ENCODE measurements at places on chromosomes 2 and 18. TPM values are rescaled to one million over a fixed set of nuclear protein-coding genes. Genes with fewer than 3 reads are reported as not detected.

Gene CPS1
- total RNA-seq, result 1.3 TPM

Gene ASIC4
- total RNA-seq, result not detected

Gene VIL1
- not detected for total RNA-seq

Gene CD28
- 25.6 TPM for total RNA-seq

GRCh38 chr2:176157499-176158185 lies 535 bp downstream of the HOXD3 start:
- peak overlapping the region; percentile 16 for H3K27ac ChIP-seq
- peaks cover 8% of the 10 kb centered on the region for H3K36me3 ChIP-seq
- H3K4me1 ChIP-seq, result peaks cover 11% of the 10 kb centered on the region

GRCh38 chr2:159317392-159318088 lies 31.0 kb upstream of the WDSUB1 start:
- DNase-seq, result no peak
- no peaks in the 10 kb centered on the region for H3K36me3 ChIP-seq
- no peaks in the 10 kb centered on the region for H3K27me3 ChIP-seq
- no peak overlapping the region for H3K27ac ChIP-seq
- no peak overlapping the region for H3K4me3 ChIP-seq
- no peaks in the 10 kb centered on the region for H3K4me1 ChIP-seq

DNA sequence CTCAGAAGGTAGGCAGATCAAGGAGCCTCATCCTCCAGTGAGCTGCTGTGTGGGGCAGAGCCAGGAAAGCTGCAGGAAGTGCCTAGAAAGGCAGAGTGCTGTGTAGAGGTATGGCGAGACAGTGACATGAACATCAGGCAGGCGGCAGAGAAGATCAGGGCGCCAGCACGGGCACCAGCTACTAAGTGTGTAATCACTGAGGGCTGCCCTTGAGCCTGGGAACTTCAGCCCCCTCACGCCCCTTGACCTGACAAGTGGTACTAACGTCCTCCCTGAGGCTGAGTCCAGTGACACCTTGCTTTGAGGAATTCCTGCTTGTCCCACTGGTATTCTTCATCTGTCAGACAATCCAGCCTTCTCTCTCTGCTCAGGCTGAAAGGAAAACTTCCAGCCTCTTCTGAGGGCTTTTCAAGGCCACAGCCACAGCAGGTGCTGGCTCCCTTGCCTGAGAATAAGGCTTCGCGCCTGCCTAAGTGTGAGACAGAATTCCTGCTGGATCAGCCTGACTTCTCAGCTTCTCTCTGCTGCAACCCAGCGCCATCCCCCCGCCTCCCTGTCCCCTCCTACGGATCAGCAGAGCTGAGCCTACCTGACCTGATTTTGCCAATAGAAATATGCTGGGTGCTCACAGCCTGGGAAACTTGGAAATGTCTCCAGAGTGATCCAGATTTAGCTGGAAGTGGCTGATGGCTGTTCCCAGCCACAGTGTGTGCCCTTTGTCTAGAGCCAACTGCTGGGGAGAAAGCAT lies 148.0 kb downstream of the SMAD7 start:
- H3K4me1 ChIP-seq, result peaks cover 64% of the 10 kb centered on the region
- H3K27me3 ChIP-seq, result no peaks in the 10 kb centered on the region
- H3K27ac ChIP-seq, result peak overlapping the region; percentile 51
- no peak for DNase-seq

All from activated CD8-positive, alpha-beta T cell treated with anti-CD3 and anti-CD28 coated beads, Interleukin-2, amount 10 ng/mL, durations not matched to agents 7 days and 5 days (primary cell).